ENCODE measurements at places on chromosomes 7 and 10.

GRCh38 chr10:127854769-127855590 is 37.8 kb downstream of the CLRN3 start:
- no peak for DNase-seq

DNA sequence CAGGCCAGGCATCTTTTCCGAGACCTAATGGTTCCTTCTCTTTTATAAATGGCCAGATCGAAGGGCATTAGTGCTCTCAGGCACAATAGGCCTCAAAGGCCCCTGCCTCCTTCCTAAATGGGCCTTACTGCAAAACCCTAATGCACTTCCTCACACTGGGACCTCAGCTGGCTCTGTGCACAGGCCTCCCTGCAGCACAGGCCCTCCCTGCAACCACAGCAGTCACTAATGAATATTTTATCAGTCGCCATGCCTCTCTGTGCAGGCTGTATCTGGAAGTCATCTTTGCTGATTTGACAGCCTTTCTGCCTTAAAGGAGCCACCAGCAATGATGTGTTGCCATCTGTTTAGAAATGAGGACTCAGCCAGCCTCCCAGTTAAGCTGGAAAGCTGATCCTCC is 54.9 kb upstream of the SDK1 start:
- DNase-seq, result no peak

GRCh38 chr7:132437730-132438129 is 138.5 kb downstream of the PLXNA4 start:
- peak; percentile 23 for DNase-seq

DNA sequence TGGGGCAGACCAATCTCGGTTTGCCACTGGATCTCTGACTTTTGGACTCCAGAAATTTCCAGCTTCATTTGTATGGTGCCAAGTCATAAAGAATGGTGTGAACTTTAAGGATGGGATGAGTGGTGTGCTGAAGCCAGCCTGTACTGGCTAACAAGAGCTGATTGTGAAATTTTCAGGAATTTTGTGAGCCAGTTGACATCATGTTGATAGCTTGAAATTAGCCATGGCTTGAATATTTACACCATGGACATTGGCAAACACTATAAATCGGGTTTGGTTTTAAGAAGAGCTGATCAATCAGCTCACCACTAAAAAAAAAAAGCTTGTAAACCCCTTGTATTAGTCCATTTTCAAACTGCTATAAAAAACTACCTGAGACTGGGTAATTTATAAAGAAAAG is 14.1 kb upstream of the MYH16 start:
- DNase-seq, result no peak

DNA sequence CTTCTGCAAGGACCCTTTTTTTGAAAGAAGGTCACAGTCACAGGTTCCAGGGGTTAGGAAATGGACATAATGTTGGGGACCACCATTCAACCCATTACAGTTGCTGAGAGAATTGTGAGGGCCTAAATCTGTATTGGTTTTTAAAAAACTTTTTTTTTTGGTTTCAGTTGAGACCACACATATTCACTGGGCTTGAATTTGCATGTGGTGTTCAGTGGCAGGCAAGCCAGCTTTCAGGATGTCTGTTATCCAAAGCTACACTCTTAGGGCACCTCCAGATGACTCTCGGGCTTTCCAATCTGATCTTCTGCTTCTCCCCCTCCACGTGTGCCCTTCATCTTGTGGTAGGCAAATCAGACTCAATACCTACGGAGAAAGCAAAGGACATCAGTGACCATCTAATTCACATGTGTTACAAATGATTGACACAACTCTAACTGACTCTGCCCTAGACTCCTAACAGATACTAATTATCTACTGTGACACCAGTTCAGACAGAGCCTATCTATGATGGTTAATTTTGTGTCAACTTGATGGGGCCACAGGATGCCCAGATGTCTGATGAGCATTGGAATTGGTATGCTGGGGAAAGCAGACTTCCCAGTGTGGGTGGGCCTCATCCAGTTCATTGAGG is 93.3 kb upstream of the ELMO1 start:
- no peak for DNase-seq

DNA sequence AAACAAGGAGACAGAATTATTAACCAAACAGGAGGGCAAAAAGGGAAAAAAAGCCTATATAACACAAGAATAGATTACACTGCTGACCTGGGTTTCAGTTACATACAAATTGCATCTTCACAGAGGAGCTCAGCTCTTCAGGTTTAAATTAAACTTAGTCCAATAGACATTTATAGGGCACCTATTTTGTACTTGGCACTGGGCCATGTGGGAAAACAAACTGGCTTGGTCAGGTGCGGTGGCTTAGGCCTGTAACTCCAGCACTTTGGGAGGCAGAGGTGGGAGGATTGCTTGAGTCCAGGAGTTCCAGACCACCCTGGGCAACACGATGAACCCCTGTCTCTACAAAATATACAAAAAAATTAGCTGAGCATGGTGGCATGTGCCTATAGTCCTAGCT is 62.3 kb upstream of the CCDC6 start:
- DNase-seq, result no peak

- no peak for DNase-seq
Observed at GRCh38 chr7:11343818-11344413, 370.2 kb downstream of the PHF14 start.

DNA sequence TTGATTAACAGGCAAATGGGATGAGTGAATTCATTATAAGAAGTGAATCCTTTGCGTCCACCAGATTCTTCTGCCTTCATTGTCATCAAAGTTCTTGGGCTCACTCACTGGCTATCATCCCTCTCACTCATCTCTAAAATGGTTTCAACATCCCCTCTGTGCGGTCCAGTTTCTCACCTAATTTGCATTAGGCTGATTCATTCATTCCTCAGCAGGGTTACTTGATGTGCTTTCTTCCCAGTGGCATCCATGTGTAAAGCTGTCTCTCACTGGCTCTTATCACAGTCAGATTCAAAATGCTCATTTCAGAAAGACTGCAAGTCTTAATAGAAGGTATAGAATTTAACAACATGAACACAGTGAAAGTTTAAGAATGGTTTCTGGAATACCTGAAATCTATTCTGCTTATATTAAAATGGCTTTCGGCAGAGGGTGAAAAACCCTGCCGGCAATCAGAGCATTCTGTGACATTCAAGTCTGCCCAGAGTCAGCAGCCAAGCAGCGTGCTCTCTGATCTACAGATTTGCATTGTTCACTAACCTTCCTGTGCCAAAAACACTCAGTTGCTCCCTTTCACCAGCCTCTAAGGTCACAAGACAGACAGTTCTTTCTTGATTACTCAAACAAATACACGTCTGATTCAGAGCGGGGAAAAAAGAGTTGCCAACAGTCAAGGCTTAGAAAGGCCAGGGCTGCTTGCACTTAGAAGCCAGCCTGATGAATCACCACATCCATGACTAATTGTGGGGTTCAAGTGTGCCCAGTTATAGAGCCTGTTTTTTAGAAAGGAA is 106.7 kb downstream of the TES start:
- no peak for DNase-seq

DNA sequence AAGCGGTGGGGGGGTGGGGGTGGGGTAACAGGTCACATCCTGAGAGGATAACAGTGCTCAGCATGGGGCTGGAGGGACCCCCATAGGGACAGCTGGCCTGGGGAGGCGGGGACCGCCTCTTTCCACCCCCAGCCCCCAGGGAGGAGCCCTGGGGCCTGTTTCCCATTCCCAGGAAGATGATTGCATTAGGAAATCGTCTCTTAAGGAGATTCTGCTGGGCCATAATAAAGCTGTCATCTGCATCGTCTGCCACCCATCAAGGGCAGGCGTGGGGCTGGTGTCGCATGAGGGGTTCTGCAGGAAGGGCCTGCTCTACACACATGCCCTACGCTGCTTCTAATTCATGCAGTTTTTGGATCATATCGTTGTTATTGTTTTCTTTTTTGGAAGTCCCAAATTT is 17.2 kb downstream of the RET start:
- no peak for DNase-seq

DNA sequence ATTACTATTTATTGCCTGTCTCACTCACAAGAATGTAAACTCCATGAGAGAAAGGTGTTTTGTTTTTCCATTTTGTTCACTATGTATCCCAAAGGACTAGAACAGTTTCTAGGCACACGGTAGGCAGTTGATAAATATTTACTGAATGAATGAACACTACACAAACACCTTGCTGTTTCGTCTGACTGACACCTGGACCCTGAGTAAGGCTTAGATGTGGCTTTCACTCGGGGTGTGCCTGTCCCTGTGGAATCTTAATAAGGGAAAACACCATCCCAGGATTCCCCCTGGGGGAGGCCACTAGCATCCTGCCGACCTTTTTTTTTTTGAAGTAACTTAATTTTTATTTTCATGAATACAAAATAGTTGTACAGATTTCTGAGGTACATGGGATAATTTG is 66.6 kb upstream of the STEAP1B start:
- DNase-seq, result no peak

- DNase-seq, result no peak
Observed at GRCh38 chr10:122127943-122128342, 139.0 kb downstream of the TACC2 start.

- DNase-seq, result no peak
Observed at GRCh38 chr7:115906731-115907130, 123.8 kb downstream of the TFEC start.

- DNase-seq, result no peak
Observed at GRCh38 chr10:3714531-3714930, 70.5 kb downstream of the KLF6 start.

- DNase-seq, result no peak
Observed at GRCh38 chr7:28625432-28625831, 213.1 kb downstream of the CREB5 start.

Measured in DMS79 (cell line).